ENCODE measurements at places on chromosomes 16 and 17. TPM values are rescaled to one million over a fixed set of nuclear protein-coding genes. Genes with fewer than 3 reads are reported as not detected.
A peak's percentile ranks its signal among the peaks of the same experiment; 100 is the strongest.

The KCNH4 gene
- not detected for total RNA-seq

The LRRC46 gene
- 0.44 TPM for total RNA-seq

The KRTAP16-1 gene
- total RNA-seq = not detected

The CCL8 gene
- total RNA-seq = not detected

The TMEM114 gene
- not detected for total RNA-seq

The ZNF821 gene
- 4.7 TPM for total RNA-seq

The GRB7 gene
- 21.2 TPM for total RNA-seq

The B4GALNT2 gene
- total RNA-seq = 0.29 TPM

DNA sequence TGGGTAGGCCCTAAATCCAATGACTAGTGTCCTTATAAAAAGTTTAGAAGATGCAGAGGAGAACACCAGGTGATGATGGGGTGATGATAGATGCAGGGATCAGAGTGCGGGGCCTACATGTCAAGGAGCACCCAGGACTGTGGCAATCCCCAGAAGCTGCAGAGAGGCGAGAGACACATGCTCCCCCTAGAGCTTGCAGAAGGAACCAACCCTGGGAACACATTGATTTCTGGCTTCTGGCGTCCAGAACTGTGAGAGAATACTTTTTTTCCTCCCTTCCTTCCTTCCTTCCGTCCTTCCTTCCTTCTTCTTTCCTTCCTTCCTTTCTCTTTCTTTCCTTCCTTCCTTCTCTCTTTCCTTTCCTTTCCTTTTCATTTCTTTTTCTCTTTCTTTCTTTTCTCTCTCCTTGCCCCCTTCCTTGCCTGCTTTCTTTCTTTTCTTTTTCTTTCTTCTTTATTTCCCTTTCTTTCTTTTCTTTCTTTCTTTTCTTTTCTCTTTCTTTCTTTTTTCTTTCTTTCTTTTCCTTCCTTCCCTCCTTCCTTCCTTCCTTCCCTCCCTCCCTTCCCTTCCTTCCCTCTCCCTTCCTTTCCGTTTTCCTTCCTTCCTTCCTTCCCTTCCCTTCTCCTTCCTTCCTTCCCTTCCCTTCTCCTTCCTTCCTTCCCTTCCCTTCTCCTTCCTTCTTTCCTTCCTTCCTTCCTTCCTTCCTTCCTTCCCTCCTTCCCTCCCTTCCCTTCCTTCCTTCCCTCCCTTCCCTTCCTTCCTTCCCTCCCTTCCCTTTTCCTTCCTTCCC, 134.3 kb downstream of the HAPSTR1 start:
- H3K4me1 ChIP-seq = no peaks in the 10 kb centered on the region
- DNase-seq = peak; percentile 6
- H3K27me3 ChIP-seq = peaks cover 18% of the 10 kb centered on the region
- no peak overlapping the region for H3K4me3 ChIP-seq
- no peak overlapping the region for H3K27ac ChIP-seq

- no peak overlapping the region for H3K4me3 ChIP-seq
- H3K4me1 ChIP-seq = no peaks in the 10 kb centered on the region
- H3K36me3 ChIP-seq = no peaks in the 10 kb centered on the region
- no peaks in the 10 kb centered on the region for H3K27me3 ChIP-seq
- no peak overlapping the region for H3K27ac ChIP-seq
Measured at GRCh38 chr17:42399948-42400843, 12.0 kb upstream of the STAT3 start.

DNA sequence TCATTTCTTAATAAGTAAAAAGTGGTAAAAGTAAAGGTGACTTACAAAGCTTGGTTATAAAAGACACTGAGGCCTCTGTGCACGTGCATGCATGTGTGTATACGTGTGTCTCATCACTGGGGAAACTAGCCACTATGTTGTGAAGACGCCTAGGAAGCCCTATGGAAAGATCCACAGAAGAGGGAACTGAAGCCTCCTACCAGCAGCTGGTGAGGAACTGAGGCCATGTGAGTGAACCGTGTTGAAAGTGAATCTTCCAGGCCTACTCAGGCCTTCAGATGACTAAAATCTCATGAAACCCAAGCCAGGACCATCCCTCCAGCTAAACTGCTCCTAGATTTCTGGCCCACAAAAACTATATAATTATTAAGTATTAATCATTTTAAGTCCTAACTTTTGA, 23.7 kb downstream of the PHLPP2 start:
- H3K27ac ChIP-seq = no peak overlapping the region
- no peak for DNase-seq
- H3K4me1 ChIP-seq = no peaks in the 10 kb centered on the region
- no peaks in the 10 kb centered on the region for H3K27me3 ChIP-seq
- H3K36me3 ChIP-seq = no peaks in the 10 kb centered on the region

DNA sequence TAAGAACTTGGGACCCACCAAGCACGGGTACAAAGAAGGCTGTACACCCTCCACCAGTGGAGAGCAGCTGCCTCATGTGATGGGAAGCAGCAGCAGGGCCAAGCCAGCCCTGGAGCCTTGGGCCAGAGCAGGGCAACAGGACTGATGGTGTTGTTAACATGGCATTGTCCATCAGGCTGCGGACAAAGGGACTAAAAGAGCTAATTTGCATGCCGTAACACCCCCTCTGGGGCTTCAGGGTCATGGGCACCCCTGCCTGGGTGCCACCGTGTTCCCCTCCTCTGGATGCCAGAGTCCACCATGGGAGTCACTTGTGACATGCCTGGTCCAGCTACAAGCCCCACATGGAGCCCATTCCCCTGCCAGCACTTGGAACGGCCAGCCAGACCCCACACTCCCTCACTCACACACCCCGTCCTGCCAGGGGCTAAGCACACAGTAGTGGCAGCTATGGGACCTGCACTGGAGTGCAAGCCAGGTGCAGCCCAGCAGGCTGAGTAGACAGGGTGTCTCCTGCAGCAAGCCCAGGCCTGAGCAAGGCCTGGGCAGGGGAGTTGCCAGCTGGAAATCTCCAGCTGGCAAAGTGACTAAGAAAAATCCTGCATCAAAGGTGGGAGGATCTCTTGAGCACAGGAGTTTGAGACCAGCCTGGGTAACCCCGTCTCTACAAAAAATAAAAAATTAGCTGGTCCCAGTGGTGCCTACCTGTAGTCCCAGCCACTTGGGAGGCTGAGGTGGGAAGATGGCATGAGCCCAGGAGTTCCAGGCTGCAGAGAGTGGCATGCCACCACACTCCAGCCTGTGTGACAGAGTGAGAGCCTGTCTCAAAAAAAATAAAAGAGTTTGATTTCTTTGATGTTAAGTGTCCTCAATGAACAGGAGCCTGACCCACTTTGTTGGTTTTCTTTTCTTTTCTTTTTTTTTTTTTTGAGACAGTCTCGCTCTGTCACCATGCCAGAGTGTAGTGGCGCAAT, 33.7 kb downstream of the NOL11 start:
- H3K4me1 ChIP-seq = no peaks in the 10 kb centered on the region
- no peak overlapping the region for H3K4me3 ChIP-seq
- H3K27ac ChIP-seq = no peak overlapping the region
- H3K27me3 ChIP-seq = no peaks in the 10 kb centered on the region
- no peak for DNase-seq

DNA sequence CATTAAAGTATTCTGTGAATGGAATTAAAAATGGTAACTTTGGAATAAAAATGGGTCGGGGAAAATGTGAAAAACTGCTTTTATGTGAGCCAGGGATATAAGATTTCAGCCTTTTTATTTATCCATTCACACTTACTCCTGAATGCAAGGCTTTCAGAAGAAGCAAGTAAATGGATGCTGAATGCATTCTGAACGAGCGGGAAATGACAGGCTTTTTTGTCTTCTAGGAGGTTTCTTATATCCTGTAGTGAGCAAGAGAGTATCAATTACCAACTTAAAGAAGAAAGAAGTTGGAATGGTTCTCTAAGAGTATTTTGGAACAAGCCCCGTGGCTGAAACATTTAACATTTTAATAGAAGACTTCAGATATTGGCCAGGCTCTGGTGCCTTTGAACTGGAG, 36.0 kb downstream of the NUP93 start:
- no peak overlapping the region for H3K27ac ChIP-seq
- H3K4me1 ChIP-seq = no peaks in the 10 kb centered on the region
- no peaks in the 10 kb centered on the region for H3K27me3 ChIP-seq
- no peak overlapping the region for H3K4me3 ChIP-seq
- peaks cover 15% of the 10 kb centered on the region for H3K36me3 ChIP-seq
- no peak for DNase-seq

DNA sequence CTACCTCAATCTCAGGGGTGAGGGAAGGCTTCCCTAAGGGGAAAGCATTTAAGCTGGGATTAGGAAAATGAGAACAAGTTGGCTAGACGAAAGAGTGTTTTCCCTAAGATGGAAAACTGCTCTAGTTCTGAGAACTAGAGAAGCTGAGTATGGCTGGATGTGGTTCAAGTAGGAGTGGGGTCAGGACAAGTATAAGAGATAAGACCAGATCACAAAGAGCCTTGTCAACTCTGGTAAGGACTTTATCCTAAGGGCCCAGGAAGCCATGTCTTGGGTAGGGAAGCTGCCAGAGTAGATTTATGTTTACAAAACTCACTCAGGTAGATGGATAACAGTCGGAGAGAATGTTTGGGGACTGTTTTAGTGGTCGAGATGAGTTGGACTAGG, 1.7 kb downstream of the ANKS4B start:
- no peak overlapping the region for H3K27ac ChIP-seq
- H3K36me3 ChIP-seq = no peaks in the 10 kb centered on the region
- no peaks in the 10 kb centered on the region for H3K4me1 ChIP-seq
- peaks cover 35% of the 10 kb centered on the region for H3K27me3 ChIP-seq

DNA sequence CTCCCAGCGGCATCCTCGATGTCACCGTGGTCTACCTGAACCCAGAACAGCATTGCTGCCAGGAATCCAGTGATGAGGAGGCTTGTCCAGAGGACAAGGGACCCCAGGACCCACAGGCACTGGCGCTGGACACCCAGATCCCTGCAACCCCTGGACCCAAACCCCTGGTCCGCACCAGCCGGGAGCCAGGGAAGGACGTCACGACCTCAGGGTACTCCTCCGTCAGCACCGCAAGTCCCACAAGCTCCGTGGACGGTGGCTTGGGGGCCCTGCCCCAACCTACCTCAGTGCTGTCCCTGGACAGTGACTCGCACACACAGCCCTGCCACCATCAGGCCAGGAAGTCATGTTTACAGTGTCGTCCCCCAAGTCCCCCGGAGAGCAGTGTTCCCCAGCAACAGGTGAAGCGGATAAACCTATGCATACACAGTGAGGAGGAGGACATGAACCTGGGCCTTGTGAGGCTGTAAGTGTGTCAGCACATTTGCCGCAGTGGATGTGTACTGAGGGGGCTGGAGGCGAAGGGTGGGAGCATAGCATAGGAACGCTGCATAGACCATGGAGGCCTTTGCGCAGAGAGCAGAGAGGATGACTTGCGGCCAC, 3.3 kb upstream of the TEDC2 start:
- no peaks in the 10 kb centered on the region for H3K27me3 ChIP-seq
- H3K4me1 ChIP-seq = peaks cover 14% of the 10 kb centered on the region
- H3K36me3 ChIP-seq = peaks cover 9% of the 10 kb centered on the region
- DNase-seq = no peak
- no peak overlapping the region for H3K27ac ChIP-seq
- no peak overlapping the region for H3K4me3 ChIP-seq

- H3K27me3 ChIP-seq = no peaks in the 10 kb centered on the region
- no peak for DNase-seq
- peaks cover 33% of the 10 kb centered on the region for H3K4me1 ChIP-seq
- H3K27ac ChIP-seq = no peak overlapping the region
Measured at GRCh38 chr17:59779521-59779920, 72.1 kb downstream of the VMP1 start.

GRCh38 chr17:43983515-43984411, 20.7 kb upstream of the NAGS start:
- H3K27ac ChIP-seq = no peak overlapping the region
- H3K36me3 ChIP-seq = no peaks in the 10 kb centered on the region
- H3K4me3 ChIP-seq = peak overlapping the region; percentile 40
- H3K4me1 ChIP-seq = no peaks in the 10 kb centered on the region

- peaks cover 12% of the 10 kb centered on the region for H3K27me3 ChIP-seq
- H3K27ac ChIP-seq = no peak overlapping the region
- no peak overlapping the region for H3K4me3 ChIP-seq
- no peaks in the 10 kb centered on the region for H3K4me1 ChIP-seq
- DNase-seq = no peak
- no peaks in the 10 kb centered on the region for H3K36me3 ChIP-seq
Measured at GRCh38 chr16:8577678-8578304, 12.5 kb downstream of the TMEM114 start.

DNA sequence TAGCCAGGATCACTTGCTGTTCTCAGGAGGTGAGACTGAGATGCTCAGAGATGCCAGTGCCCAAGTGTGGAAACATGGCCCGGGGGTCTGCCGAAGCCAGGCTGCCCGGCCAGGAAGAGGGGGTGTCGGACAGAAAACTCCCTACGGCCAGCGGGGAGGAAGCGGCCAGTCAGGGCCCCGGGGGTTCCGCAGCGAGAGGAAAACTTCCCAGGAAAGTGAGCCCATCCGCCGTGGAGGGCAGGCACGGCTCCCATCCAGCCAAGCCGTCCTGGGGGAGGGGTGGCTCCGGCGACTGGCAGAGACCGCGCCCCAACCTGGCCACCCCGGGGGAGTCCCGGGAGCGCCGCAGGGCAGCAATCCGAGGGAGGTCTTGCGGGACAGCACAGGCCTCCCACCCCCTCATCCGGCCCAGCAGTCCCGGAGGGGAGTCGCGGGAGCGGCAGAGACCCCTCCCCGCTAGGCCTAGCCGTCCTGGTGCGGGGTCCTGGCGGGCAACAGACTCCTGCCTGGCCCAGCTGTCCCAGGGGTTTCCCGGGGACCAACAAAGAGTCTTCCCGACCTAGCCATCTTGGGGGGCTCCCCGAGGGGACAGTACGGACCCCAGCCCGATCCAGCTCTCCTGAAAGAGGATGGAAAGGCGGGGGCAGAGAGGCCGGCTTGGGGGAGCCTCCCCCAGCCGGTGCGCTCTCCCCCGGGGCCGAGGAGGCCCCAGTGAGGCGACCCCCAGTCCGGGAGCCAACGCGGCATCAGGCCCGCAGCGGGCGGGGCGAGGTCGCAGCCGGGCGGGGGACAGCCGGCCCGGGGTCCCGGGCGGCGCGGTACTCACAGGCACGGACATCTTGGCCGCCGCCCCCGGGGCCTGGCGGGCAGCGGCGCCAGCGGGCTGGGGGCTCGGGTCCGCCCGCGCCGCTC, 13.8 kb upstream of the BCAR1 start:
- peak overlapping the region; percentile 94 for H3K4me3 ChIP-seq
- no peaks in the 10 kb centered on the region for H3K27me3 ChIP-seq
- no peak for DNase-seq
- H3K4me1 ChIP-seq = peaks cover 35% of the 10 kb centered on the region
- peak overlapping the region; percentile 23 for H3K27ac ChIP-seq
- H3K36me3 ChIP-seq = no peaks in the 10 kb centered on the region

- H3K27ac ChIP-seq = no peak overlapping the region
- H3K27me3 ChIP-seq = no peaks in the 10 kb centered on the region
- peaks cover 18% of the 10 kb centered on the region for H3K36me3 ChIP-seq
- no peak for DNase-seq
- no peak overlapping the region for H3K4me3 ChIP-seq
- no peaks in the 10 kb centered on the region for H3K4me1 ChIP-seq
Measured at GRCh38 chr16:4837733-4838501, 9.2 kb downstream of the GLYR1 start.
